ENCODE measurements at places on chromosomes 4 and X.

DNA sequence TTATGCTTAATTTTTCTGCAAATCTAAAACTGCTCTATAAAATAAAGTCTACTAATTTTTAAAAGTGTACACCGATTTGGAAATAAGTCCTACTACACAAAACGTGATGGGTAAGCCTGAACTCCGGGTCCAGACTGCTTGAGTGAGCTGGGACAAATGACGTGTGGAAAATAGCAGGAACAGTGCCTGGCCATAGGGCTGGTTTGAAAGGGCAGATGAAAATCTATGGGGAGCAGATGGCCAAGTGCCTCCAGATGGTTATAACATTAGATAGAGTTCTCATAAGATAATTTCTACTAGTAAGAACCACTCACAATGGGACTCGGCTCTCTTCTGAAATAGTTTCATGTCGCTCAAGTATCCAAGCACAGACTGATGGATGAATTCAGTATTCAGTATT is 52.5 kb downstream of the F11 start:
- DNase-seq, result no peak

DNA sequence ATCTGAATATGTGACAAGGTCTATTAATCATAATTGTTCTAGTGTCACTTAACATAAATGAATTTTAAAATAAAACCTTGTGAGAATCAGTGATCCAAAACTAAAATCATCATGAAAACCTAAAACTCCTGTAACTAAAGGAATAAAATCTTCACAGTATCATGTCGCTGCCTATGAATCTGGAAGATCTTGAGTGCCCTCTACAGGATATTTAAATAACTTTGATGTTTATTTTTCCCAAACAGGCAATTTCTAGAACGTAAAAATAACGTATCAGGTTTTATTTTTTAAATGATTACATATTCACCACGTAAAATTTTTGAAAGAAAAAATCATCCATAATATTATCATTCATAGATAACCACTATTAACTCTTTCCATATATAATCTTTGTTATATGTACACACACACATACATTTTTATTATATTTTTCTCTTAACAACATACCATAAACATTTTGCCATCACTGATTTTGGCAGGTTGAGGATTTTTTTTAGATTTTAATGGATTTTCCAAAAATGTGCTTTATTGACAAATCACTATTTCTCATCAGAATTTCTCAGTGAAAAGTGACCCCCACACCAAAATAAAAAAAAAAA is 79.6 kb downstream of the COMMD8 start:
- no peak for DNase-seq

DNA sequence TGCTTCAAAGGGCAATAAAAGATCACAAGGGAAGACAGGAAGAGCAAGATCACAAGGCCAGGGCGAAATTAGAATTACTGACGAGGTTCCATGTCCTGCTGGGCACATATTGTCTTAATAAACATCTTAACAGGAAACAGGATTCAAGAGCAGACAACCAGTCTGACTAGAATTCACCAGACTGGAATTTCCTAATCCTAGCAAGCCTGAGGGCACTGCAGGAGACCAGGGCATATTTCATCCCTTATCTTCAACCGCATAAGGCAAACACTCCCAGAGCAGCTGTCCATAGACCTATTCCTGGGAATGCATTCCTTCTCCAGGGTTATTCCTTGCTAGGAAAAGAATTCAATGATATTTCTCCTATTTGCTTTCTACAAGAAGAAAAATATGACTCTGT is 12.4 kb upstream of the TDO2 start:
- DNase-seq, result no peak

DNA sequence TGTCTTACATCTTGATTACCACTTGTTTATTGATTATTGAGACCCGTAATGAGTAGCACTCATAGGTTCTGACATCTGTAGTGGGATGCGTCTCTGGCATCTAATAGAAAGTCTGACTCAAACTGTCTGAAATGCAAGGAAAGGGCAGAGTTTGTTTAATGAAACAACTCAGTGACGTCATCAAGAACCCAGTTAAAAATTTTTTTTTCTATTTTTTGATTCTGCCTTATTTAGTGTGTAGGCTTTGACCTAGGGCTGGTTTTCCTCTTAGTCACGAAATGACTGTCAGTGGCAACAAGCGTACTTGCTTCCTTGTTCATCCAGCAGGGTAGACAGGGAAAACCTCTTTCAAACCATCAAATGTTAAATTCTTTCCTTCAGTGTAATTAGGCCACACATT is 3.1 kb upstream of the CDKL5 start:
- DNase-seq, result no peak

GRCh38 chr4:152708796-152709195 is 29.0 kb upstream of the TMEM154 start:
- DNase-seq, result no peak

DNA sequence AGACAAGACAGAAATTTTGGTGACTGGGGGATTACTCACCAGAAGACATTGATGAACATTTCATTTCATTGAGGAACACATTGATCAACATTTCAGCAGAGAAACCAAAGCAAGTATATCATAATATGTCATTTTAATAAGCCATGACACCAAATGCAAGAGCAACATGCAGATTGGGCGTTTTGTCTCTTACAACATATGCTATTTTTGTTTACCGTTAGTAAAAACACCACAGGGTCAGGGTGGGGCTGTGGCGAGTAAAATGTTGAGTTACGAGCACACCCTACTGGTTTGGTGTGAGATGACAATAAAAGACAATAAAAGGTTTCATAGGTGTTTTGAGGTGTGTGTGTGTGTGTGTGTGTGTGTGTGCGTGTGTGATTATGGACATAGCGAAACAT is 294.5 kb downstream of the PDGFC start:
- DNase-seq, result no peak

- DNase-seq, result no peak
Observed at GRCh38 chrX:9953396-9953795, 13.8 kb upstream of the CLDN34 start.

DNA sequence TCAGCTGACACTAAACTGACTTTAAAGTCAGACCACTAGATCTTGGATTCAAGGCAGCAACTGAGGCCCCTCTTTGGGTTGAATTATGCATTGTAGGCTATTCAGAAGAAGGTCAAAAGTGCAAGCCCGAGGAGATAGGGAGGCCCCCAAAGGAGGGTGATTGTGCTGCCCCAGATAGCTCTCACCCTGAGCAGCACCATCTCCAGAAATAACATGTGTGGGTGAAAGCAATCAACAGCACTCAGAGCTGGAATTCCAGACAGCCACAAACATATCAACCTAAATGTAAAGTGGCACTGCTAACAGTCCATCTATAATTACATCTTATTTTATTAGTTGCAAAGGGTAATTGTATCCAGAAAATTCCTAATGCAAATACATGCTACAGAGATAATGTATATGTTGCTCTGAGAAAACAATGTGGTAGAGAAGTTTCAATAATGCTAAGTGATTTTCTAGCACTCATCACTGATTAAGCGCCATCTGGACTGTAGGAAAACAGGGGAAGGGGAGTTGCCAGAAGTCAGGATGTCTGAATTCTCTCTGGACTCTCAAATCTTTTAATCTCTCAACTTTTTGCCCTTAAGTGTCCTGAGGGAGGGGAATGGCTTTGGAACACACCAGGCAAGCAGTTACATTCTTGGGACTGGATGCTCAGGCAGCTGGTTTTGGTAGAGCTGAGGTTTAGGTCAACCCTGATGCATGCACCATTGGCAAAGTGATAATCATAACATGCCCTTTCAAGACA is 61.8 kb upstream of the SFRP2 start:
- no peak for DNase-seq

DNA sequence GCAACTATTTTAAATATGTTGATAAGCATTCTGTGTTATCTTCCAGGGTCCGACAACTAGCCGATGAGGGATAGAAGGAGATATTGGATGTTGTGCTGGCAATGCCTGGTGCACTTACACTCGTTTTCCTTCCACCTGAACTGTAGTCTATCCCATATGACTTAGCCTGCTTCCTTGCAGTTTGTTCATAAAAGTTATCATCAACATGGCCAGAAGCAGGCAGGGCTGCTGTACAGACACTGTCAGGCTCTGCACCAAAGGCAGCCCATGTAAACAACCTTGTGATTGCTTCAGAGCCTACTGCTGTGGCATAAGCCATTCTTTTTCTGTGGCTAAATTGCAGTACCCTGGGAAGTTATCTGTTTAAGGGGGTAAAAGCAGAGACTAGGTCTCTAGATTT is 1.6 kb downstream of the MAPK10 start:
- no peak for DNase-seq

GRCh38 chr4:147731580-147732517 is at the start of gene ARHGAP10:
ARHGAP10 (plus strand) TSS chr4:147732088; CDS start chr4:147732302, 214 bp downstream.
- peak; percentile 66 for DNase-seq

Measured in activated CD4-positive, alpha-beta T cell treated with anti-CD3 and anti-CD28 coated beads, Interleukin-2, amount 50 U/mL, for 4 hours (primary cell).